Activated naive CD4-positive, alpha-beta T cell (primary cell): ENCODE measurements at places on chromosomes 7 and 10.
A peak's percentile ranks its signal among the peaks of the same experiment; 100 is the strongest.

DNA sequence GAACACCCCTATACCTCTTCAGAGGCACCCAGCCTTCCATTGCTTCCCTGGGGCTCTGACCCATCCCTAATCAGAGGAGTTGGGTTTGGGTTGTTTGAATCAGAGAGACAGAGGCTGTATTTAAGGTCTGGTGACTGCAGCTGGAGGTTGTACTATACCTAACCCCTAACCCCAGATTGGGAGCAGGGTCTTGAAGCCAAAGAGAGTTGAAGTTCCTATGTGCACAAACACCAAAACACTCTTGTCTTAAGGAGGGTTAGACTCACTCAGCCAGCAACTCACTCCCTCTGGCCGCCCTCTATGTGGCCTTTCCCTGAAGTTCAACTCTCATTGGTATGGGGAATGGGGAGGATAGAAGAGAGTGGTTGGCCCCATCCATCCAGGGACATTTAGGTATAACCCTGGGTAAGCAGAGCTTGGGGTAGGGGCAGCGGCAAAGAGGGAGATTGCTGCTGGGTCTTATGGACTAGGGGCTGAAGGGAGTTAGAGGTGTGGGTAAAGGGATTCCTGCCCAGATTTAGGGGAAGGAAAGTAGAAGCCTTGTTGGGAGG, 80.0 kb downstream of the PAX2 start:
- no peak for DNase-seq

- DNase-seq: no peak
These were observed 6.4 kb downstream of the WEE2 start for GRCh38 chr7:141714571-141714970.

GRCh38 chr10:132667342-132668047, 118.5 kb downstream of the NKX6-2 start:
- no peak for DNase-seq

- no peak for DNase-seq
These were observed 8.4 kb downstream of the ZDHHC6 start for GRCh38 chr10:112438356-112438755.

DNA sequence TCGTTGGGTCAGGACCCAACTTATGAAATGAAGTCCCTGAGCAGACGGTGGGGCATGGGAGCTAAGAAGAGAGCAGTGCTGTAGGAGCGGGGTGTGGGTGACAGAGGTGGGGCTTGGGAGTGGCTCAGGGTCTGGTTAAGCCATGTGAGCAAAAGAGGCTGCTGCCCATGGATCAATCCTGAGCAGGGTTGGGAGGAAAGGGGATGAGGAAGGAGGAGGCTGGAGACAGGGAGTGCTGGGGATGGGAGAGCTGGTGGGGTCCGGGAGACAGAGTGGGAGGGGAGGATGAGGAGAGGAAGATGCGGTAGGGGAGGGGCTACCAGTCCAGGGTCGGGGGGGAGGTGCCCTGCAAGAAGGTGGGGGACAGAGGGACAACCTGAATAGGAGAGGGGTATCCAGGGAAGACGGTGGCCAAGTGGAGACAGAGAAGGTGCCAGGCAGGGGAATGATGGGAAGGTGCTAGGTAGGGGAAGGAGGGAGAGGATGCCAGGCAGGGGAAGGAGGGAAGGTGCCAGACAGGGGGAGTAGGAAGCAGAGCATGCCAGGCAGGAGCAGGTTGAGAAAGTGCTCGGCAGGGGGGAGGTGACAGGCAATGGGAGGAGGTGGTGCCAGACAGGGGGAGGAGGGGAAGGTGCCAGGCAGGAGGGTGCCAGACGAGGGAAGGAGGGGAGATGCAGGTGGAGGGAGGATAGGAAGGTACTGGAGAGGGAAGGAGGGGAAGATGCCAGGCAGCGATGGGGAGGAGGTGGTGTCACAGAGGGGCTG, 27.5 kb upstream of the SMARCD3 start:
- DNase-seq: no peak

- DNase-seq: no peak
These were observed 263.1 kb downstream of the ACTR3B start for GRCh38 chr7:153022475-153023193.

DNA sequence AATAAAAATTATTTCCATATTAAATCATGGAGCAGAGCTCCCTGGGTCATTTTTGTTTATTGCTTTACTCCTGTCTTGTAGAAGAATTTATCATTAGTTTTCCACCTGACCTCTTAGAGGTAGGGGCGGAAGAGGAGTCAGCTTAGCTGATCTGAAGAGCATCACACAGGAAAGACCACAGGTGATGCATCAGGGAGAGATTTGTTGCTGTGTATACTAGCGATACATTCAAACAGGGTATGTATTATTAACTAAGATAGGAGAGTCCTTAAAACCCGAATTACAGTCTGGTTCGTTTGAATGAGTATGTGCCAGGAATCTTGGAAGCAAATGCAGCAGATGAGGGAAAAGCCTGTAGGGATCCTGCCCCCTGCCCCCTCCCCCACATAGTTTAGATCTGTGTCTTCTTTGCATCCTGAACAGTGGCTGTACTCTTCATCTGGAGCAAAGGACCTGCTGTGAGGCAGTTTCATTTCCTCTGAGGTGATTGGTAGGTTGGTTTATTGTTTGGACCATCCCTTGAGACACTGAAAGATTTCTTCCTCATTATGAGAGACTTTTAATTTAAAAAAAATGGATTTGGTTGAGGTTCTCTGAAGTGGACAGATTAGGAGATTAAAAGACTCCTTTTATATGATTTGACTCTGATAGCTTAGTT, 177.0 kb downstream of the SND1 start:
- DNase-seq: no peak

DNA sequence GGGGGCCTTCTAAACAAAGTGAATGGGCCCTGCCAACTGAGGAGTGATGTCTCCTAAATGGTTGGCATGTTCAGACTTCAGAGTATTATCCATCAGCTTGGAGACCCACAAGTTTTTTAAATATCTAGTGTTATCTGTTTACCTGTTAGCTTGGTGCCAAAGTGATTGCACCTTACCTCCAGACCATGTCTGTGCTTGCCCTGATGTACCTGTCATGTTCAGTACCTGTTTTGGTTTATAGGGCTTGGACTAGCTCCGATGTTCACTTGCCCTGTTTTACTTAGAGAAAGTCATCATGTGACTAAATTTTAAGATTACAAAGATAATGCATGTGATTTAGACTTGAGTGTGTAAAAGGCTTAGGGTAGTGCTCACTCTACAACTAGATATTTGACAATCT, 67.7 kb downstream of the CNNM2 start:
- no peak for DNase-seq

GRCh38 chr7:49703881-49704280, 69.6 kb upstream of the VWC2 start:
- no peak for DNase-seq

GRCh38 chr7:158001621-158002320, 585.9 kb downstream of the PTPRN2 start:
- no peak for DNase-seq

- no peak for DNase-seq
These were observed 59.5 kb downstream of the HBP1 start for GRCh38 chr7:107228291-107228690.

- DNase-seq: no peak
These were observed 41.2 kb downstream of the LRRC18 start for GRCh38 chr10:48898426-48898825.

DNA sequence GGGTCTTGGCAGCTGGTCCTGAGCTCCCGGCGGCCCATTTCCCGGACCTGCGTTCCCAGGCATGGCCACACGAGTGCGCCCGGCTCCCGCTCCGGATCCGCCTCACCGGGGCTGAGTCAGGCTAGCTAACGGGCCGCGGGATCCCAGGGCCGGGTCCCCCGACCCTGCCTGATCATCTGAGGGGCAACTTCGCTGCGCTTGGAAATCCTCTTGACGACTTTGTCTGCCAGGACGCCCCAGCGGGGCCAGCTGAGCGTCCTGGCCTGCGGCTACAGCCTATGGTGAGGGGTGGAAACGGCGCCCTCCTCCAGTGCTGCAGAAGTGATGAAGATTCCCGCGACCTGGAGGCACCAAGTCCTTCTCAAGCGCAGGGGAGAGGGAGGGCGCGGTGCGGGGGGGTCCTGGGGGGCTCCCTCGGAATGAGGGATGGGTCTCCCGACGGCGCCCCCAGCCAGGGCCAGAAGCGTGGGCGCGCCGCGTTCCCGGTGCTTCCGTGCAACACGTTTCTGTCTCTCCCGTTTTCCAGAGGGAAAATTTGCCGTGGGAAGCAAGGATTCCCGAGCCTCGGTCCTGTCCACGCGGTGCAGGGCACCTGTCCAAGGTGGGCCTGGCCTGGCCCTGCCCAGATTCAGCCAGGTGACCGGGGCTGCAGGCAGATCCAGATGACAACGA, 212.4 kb downstream of the CCSER2 start:
- peak; percentile 61 for DNase-seq

DNA sequence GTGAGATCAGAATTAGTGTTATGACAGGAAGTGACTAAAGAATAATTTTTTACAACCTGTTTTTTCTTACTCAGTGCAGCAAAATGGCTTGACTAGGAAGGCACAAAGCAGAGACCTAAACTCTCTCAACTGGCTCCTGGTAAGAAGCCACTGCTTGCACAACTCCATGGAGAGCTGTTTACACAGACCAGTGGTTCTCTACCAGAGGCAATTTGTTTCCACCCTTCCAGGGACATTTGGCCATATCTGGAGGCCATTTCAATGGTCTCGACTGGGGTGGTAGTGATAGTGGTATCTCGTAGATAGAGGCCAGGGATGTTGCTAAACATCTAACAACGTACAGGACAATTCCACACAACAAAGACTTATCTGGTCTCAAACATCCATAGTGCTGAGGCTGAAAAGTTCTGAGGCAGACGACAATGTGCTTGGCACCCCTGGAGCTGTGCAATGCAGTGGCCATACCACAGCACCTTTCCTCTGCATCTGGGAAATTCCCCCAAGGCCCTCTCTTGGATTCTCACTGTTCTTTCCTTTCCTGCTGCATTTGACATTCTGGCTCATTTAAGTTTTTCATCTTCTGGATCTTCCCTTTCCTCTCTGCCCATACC, 105.4 kb upstream of the LAMB4 start:
- DNase-seq: no peak

- DNase-seq: no peak
These were observed 24.8 kb downstream of the PCBD1 start for GRCh38 chr10:70863470-70864160.

DNA sequence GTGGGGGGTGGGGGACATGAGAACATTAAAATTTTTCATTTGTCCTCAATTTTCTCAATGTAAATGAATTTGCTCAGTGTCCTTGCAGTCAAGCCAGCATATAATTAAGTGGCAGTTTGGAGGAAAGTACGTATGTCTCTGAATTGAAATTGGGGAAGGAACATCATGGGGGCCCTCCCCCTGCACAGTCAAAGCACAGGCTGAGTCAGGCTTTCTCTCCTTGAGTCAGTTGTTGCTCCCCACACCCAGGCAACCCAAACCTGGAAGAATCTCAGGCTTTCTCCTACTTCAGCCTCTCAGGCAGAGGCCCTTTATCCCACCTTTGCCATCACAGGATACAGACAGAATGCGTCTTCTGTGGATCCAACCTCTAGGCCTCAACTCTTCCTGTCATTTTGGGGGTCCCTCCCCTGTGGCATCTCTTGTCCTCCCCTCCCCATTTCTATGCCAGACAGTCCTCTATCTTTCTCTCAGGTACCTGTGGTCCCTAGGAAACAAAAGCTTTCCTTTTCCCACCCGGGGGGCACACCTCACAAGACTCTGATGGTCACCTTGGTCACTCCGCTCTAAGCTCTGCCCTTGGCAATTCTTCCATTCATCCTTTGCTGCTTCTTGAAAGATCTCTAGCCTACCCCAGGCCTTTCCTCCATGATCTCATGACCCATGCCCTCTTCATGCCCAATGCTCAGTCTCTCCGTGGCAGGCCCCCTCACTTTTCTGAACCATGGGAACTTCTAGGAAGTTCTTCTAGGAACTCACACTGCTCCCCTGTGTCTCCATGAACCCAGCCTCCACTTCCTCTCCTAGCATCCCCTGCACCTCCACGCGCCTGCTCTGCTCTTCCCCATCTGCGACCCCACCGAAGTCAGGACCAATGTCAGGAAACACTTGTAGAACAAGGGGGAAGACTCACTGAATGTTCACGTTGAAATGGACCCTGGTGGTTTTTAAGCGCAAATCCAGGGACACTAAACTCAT, 40.4 kb downstream of the CREB3L2 start:
- DNase-seq: no peak

DNA sequence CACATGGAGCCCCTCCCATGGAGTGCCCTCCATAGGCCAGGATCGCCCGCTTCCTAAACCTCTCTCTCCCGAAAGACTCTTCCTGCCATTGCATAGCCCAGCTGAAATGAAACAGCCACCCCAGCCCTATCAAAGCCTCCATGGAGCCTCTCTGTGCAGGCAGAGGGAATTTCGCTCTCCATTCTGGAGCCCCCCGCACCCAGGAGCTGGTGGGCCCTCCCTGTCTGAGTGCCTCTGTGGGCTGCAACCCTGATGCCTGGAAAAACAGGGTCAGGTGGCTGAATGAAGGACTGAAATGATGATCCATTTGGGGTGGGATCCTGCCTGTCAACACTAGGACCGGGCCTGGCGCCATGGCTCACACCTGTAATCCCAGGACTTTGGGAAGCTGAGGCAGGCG, 106.4 kb downstream of the FAM53B start:
- no peak for DNase-seq

DNA sequence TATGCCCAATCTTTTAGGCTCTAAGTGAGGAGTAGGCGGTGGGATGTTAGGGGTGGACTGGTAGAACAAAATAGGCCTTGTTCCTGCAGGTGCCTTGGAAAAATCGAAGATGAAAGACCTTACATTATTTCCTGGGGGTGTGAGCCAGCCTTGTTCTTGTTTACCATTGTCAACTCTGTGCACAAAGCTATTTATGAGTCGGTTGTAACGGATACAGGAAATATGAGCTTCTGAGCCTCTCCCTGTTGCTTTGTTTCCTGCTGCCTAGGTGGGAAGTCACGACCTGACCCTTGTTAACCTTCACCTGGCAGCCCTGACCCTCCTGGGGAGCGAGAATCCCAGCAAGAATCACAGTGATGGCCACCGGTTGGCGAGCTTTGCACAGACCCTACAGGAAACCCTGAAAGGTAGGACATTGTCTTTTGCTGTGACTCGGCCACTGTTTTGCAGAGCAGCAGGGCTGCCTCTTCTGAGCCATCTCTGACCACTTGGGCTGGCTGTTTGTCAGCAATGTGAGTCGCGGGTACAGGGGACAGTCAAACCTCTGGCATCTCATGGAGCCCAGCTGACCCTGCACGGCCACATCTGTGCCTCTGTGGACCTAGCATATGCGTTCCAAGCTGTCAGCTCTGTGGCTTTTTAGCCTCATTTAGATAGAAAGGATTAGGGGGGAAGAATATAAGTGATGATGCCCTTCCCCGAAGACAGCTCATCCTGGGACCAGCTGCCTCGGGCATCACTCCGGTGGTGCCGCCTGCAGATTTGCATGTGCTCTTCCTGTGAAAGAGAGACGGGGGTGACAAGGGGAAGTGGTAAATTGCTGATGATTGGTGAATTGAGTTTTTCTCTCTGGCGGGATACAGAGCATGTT, 102.1 kb upstream of the ANLN start:
- DNase-seq: no peak

DNA sequence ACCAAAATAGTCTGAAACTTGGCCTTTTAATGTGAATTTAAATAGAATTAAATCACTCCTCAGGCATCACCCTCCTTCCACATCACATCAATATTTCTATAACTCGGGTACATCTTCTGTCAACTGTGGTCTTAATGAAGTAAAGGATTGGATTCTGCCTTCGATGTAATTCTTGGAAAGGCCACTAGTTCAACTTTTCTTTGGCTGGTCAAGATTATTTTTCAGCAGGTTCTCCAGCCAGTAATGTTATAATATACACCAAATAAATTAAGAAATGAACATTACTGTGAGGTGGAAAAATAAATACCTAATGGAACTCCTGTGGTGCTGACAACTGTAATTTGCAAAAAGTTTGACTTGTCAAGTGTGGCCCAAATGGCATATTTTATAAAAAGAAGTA, 9.7 kb upstream of the SLC16A9 start:
- DNase-seq: no peak

- no peak for DNase-seq
These were observed 4.1 kb downstream of the VAX1 start for GRCh38 chr10:117134056-117134305.
